ENCODE measurements at places on chromosomes 3 and 15. TPM values are rescaled to one million over a fixed set of nuclear protein-coding genes. Genes with fewer than 3 reads are reported as not detected.

DNA sequence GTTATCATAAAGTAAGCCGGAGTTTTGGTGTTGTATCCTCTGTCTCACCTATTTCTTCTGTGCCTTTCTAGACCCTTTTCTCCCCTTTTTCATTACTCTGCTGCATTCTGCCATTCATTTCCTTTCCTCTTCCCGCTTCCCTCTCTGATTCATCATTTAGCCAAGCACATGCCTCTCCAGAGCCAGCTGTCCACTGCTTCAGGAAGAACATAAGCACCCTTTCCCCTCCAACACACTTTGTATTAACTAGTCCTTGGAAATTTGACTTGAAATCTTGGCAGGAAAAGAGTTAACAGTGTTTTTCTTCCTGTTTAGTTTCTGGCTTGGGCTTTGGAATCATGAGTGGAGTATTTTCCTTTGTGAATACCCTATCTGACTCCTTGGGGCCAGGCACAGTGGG is 9.7 kb downstream of the APH1B start:
- no peak for DNase-seq

GRCh38 chr3:67595424-67595823 is 59.0 kb downstream of the SUCLG2 start:
- DNase-seq, result no peak

DNA sequence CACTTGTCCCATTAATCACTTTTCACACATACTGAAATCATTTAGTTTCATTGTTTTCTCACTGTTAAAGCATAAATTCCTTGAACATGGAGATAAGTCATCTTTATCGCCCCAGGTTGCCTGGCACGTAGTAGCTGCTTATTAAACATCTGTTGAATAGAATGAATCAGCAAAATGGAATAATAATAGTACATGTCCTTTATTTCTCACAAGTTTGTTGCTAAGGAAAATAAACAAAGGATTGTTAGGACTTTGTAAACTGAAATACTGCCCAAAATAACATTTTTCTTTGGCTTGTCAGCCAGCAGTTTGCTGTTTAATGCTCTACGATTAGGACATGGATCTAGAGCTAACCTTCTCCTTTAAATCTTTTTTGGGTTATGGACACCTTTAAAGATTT is 17.9 kb downstream of the SLC35A5 start:
- no peak for DNase-seq

DNA sequence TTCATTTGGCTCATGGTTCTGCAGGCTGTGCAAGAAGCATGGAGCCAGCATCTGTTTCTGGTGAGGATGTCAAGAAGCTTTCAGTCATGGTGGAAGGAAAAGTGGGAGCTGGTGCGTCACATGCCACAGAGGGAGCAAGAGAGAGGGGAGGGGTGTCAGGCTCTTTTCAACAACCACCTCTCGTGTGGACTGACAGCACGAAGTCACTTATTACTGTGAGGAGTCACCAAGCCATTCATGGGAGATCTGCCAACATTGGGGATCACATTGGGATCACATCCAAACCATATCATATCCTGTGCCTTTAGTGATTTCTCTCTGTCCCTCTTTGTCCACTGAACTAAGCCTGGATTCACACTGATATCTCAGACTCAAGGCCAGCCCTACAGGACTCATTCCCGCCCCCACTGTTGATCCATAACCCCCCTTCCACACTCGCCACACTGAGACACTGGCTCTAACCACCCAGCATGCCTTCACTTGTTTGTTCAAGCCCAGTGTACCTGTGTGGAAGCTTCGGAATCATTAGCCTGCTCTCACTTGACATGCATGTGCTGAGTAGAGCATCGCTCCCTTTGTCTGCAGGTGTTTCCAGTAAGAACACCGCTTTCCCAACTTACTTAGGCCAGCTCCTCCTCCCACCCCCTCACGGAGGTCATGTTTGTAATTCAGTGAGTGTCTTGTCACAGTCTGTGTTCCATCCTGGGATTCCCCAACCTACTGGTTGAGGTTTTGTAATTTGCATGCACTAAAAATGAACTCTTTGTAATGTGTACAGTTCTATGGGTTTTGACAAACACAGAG is 132.2 kb downstream of the KLF13 start:
- DNase-seq, result no peak

DNA sequence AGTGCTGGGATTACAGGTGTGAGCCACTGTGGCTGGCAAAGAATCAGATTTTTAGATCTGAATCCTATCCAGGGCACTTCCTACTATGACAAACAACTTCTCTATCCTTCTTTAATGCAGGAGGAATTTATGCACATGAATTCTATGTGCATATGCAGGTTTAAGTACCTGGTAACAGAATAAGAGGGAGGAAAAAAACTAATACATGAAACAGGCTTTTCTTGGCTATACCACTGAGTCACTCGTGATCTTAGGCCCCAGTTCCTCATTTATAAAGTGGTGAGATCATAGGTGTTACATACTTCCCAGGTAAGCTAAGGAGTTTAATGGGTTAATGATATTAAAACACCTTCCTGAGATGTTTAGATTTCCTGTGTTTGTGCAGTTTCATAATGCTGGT is 108.2 kb downstream of the TP63 start:
- no peak for DNase-seq

DNA sequence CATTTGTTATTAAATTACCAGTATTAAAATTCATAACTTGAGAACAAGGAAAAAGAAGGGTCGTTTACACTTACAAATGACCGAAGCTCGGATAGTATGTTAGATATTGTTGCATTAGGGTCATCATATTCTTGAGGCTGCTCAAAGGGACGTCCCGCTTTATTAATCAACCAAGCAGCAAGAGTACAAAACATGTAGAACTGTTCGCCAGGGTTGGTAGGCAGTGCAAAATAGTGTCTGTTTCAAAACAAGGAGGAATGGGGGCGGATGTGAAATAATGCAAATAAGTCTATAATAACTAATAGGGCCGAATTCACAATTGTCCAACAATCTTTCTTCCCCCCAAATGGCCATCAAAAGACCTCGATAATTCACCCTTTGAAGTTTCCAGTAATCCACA is 2.9 kb downstream of the IFT57 start:
- DNase-seq, result no peak

DNA sequence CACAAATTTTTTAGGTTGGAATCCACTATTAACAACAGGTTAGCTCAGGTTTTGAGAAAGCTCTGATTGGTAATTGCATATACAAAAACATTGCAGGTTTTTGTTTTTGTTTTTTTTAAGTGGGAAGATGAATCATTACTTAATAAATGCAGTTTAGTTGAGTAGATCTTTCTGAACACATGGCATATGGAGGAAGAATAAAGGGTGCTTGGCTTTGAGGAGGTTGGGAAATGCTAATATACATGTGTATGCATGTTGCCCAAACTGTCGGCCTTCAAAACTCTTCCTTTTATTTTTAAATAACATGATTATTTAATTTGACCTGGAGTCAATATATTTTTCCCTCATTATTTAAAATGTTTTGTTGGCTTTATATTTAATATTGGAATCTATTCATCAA is 32.8 kb downstream of the ZBTB38 start:
- no peak for DNase-seq

DNA sequence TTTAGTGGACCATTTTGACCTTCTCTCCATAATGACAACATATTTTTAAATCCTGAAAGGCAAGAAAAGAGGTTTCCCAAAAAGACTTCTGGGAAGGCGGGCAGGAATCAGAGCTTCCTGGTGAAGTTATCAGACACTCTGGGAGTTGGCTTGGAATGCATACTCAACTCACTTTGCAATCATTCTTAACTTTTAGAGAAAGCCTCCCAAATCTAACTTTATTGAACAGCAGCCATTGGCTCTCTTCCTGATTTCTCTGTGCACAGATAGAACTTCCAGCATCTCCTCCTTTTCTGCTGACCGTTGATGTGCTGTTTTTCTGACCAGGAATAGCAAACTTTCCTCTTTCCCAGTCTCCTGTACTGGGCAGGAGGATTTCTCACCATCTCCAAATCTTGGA is 44.6 kb downstream of the PLCL2 start:
- DNase-seq, result no peak

DNA sequence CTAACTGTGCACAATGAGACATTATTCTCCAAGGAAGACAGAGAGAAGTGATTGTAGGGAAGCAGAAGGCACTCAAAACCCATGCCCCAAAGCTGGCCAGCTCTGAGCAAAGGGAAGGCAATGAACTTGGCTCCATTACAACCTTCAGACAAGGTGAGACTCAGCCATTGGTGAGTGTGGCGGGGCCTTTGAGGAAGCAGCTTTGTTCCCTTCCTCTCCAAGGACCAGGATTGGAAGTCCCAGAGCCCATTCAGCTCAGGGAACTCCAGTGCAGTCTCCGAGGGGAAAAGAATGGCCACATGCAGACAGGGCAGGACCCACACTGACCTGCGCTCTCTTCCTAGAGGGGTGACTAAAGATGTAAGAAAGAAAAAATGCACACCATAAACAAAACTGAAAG is 23.1 kb downstream of the HEG1 start:
- DNase-seq, result no peak

DNA sequence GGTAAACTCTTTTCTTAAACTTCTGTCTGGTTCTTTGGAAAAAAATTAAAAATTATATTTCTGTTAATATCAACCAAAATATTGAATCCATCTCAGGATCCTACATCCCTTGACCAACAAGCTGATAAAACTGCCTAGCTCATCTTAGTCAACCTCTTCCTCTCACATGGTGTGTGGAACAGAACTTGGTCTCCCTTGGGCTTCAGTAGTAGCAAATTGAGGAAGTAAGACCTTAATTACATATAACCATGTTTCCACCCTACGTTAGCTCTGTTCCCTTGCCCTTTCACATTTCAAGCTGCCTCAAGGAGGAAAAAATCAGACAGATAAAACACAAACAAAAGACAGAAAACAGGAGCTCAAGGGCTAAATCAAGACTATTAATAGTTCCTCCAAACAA is 116.4 kb downstream of the GREM1 start:
- no peak for DNase-seq

GRCh38 chr3:141507392-141508066 is 20.7 kb downstream of the RASA2 start:
- no peak for DNase-seq

DNA sequence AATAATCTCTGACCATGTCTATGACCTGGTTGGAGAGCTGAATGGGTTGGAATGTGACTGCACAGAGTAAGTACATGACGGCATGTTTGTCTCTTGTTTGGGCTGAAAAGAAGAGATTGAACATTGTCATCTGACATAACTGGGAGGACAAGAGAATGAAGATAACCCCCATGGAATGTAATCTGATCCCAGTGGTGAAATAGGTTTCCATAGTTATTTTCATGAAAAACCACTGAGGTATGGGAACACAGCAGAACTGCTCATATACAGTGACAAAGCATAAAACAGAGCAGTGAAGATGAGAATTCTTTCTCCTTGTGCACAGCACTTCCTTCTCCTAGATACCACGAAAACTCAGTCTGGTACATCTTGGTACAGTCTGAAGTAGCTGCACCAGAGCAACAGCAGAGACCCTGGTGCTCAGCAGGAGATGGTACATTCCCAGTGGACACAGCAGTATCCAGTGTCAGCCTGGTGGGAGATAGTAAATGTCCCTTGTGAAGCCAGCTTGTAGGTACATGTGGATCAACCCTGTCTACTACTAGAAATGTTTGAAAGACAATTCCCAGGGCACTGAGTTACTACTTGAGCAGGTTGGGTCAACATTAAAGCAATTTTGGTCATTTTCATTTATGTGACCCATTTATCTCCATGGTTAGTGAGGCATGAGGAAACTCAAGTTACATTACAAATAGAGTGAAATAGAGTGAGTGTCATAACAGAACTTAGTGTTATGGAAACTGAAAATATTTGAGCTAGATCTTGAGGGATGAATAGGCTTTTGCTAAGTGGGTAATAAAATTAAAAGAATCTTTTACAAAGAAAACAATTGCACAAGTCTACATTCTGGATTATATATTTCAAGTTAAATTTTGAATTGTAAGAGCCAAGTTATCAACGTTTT is 178.3 kb downstream of the SUCNR1 start:
- DNase-seq, result no peak

GRCh38 chr3:159760046-159760445 is 228.6 kb upstream of the IL12A start:
- DNase-seq, result no peak

DNA sequence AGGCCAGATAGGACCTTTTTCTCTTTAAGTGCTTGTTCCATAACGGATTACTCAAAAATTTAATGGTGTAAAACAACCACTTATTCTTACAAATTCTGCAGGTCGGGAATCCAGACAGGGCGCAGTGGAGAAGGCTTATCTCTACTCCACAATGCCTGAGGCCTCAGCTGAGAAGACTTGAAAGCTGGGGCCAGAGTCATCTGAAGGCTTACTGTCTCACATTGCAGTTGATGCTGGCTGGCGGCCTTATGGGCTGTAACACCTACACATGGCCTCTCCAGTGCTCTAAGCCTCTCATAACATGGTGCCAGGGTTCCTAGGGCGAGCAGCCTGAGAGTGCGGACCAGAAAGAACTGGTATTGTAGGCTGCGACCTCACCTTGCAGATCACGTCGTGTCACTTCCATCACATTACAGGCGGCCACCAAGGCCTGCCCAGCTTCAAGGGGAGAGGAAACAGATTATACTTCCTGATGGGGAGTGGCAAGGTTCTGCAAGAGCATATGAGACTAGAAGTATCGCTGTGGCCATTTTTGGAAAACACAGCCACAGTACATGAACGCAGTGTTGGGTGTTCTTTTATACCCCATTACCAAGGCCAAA is 32.4 kb downstream of the CMTM7 start:
- peak; percentile 86 for DNase-seq

GRCh38 chr15:65985387-65985786 is 116.1 kb downstream of the RAB11A start:
- DNase-seq, result no peak

GRCh38 chr3:172065967-172066762 is 26.8 kb downstream of the FNDC3B start:
- no peak for DNase-seq

GRCh38 chr3:171526869-171527268 is 66.7 kb upstream of the TNIK start:
- no peak for DNase-seq

DNA sequence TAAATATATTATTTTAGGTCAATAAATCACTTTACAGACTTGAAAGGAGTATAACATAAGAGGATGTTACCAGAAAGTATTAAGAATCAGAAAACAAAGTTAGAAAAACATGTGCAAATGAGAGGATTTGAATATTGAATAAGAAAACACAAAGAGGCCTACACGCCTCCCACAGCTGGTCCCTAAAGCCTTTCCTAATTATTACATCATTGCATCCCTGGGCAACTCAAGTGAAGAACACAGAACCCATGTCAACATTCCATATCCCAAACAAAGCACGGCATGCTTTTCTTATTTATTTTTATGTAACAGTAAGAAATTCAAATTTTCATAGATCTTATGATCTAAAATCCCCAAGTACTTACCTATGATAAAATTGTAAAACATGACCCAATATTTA is 61.2 kb downstream of the HERC1 start:
- DNase-seq, result no peak

Gene AHSG
- not detected for total RNA-seq

Gene GUCA1C
- not detected for total RNA-seq

Gene MME
- not detected for total RNA-seq

Gene GPR149
- total RNA-seq, result not detected

Gene CDHR4
- 0.32 TPM for total RNA-seq

Gene CHDH
- total RNA-seq, result 4.3 TPM
